Activated naive CD8-positive, alpha-beta T cell treated with anti-CD3 and anti-CD28 coated beads, Interleukin-2, amount 10 ng/mL, durations not matched to agents 7 days and 5 days (primary cell): ENCODE measurements at places on chromosomes 5 and 9. TPM values are rescaled to one million over a fixed set of nuclear protein-coding genes. Genes with fewer than 3 reads are reported as not detected.

DNA sequence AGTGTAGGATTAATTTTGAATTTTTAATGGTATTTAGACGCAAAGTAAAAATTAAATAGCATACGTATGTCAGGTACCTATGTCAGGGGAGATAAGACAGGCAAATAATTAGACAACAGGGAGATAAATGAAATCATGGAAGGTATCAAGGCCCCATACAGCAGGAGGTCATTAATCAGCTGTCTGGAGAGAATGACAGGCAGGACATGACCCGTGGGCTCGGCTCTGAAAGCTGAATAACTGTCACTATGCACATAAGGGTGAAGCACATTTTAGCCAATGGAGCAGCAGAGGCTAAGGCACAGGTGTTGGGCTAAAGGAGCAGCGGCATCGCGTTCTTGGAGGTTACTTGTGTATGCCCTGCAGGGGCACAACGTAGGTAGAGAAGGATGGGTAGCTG is 11.9 kb downstream of the SLC25A51 start:
- H3K27ac ChIP-seq: no peak overlapping the region
- H3K27me3 ChIP-seq: no peaks in the 10 kb centered on the region
- H3K4me1 ChIP-seq: peaks cover 1% of the 10 kb centered on the region
- H3K4me3 ChIP-seq: no peak overlapping the region
- DNase-seq: no peak

- H3K27me3 ChIP-seq: no peaks in the 10 kb centered on the region
- H3K4me1 ChIP-seq: peaks cover 34% of the 10 kb centered on the region
- H3K27ac ChIP-seq: no peak overlapping the region
- H3K4me3 ChIP-seq: no peak overlapping the region
These were observed 24.1 kb downstream of the EHMT1 start for GRCh38 chr9:137642892-137643291.

Gene RAD1
- total RNA-seq: 30.6 TPM

DNA sequence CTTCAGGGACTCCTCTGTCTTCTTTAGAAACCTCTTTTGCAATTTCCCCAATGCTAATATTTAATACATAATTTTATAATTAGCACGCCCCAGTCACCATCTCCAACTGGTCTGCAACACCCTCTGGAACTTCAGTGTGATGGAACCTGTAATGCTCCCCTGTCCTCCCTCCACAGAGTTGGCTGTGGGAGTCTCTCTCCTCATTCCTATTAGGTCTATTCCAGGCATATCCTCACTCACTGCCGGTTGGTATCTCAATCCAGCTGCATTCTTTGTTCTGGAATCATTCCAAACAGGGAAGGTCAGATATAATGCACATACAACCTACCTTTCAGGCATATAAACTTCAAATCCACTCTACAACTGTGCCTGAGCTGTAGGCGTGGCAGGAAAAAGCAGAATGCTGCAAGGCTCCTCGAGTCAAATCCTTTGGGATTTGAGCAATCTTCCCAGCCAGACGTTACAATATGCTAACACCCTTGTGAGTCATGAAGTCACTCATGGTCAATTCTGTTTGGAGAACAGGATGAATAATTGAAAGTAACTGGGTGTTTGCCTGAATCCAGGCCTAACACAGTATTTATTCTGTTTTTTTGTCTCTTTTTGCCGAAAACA is 293.8 kb downstream of the CWC27 start:
- H3K4me1 ChIP-seq: no peaks in the 10 kb centered on the region
- H3K36me3 ChIP-seq: no peaks in the 10 kb centered on the region
- no peak overlapping the region for H3K4me3 ChIP-seq
- no peak overlapping the region for H3K27ac ChIP-seq

GRCh38 chr5:175922192-175922885 is 45.8 kb downstream of the THOC3 start:
- no peak for DNase-seq
- no peak overlapping the region for H3K4me3 ChIP-seq
- peaks cover 16% of the 10 kb centered on the region for H3K36me3 ChIP-seq
- H3K27ac ChIP-seq: no peak overlapping the region
- no peaks in the 10 kb centered on the region for H3K4me1 ChIP-seq

Gene C7
- not detected for total RNA-seq

Gene HNRNPH1
- total RNA-seq: 1,103 TPM

GRCh38 chr5:177605667-177606066 is 5.7 kb downstream of the B4GALT7 start:
- peak overlapping the region; percentile 55 for H3K27ac ChIP-seq
- H3K4me3 ChIP-seq: no peak overlapping the region
- H3K27me3 ChIP-seq: no peaks in the 10 kb centered on the region
- H3K4me1 ChIP-seq: peaks cover 11% of the 10 kb centered on the region

GRCh38 chr5:568061-568781 is 43.9 kb upstream of the CEP72 start:
- H3K27me3 ChIP-seq: peaks cover 16% of the 10 kb centered on the region
- DNase-seq: no peak
- H3K4me3 ChIP-seq: no peak overlapping the region
- H3K4me1 ChIP-seq: no peaks in the 10 kb centered on the region
- no peak overlapping the region for H3K27ac ChIP-seq

GRCh38 chr9:87118594-87118993 is 171.3 kb upstream of the GAS1 start:
- H3K27ac ChIP-seq: no peak overlapping the region
- no peaks in the 10 kb centered on the region for H3K4me1 ChIP-seq
- no peaks in the 10 kb centered on the region for H3K36me3 ChIP-seq
- H3K27me3 ChIP-seq: no peaks in the 10 kb centered on the region
- no peak for DNase-seq
- H3K4me3 ChIP-seq: no peak overlapping the region

- H3K36me3 ChIP-seq: no peaks in the 10 kb centered on the region
- H3K27ac ChIP-seq: peak overlapping the region; percentile 62
- H3K4me3 ChIP-seq: no peak overlapping the region
- peaks cover 3% of the 10 kb centered on the region for H3K4me1 ChIP-seq
These were observed 11.4 kb upstream of the DAB2IP start for GRCh38 chr9:121640076-121640475.

GRCh38 chr5:158287643-158288271 is 428.8 kb upstream of the CLINT1 start:
- no peak overlapping the region for H3K27ac ChIP-seq
- no peak overlapping the region for H3K4me3 ChIP-seq
- H3K4me1 ChIP-seq: no peaks in the 10 kb centered on the region
- H3K36me3 ChIP-seq: no peaks in the 10 kb centered on the region

- H3K27me3 ChIP-seq: peaks cover 5% of the 10 kb centered on the region
- no peak overlapping the region for H3K4me3 ChIP-seq
- no peaks in the 10 kb centered on the region for H3K4me1 ChIP-seq
- H3K27ac ChIP-seq: no peak overlapping the region
- no peaks in the 10 kb centered on the region for H3K36me3 ChIP-seq
- no peak for DNase-seq
These were observed 43.2 kb downstream of the WDR36 start for GRCh38 chr5:111135363-111135762.

- H3K27me3 ChIP-seq: no peaks in the 10 kb centered on the region
- H3K4me3 ChIP-seq: no peak overlapping the region
- no peak overlapping the region for H3K27ac ChIP-seq
- H3K4me1 ChIP-seq: no peaks in the 10 kb centered on the region
- H3K36me3 ChIP-seq: no peaks in the 10 kb centered on the region
- no peak for DNase-seq
These were observed 1017.8 kb upstream of the DMAC1 start for GRCh38 chr9:8817335-8817734.

GRCh38 chr5:67536866-67537265 is 340.3 kb upstream of the CD180 start:
- H3K27ac ChIP-seq: no peak overlapping the region
- peaks cover 2% of the 10 kb centered on the region for H3K36me3 ChIP-seq
- no peak for DNase-seq
- H3K4me3 ChIP-seq: no peak overlapping the region

GRCh38 chr9:116585896-116586295 is 101.2 kb upstream of the TRIM32 start:
- H3K36me3 ChIP-seq: peaks cover 4% of the 10 kb centered on the region
- no peaks in the 10 kb centered on the region for H3K27me3 ChIP-seq
- no peak overlapping the region for H3K4me3 ChIP-seq
- DNase-seq: no peak
- no peak overlapping the region for H3K27ac ChIP-seq

- H3K27ac ChIP-seq: no peak overlapping the region
- no peaks in the 10 kb centered on the region for H3K4me1 ChIP-seq
- no peaks in the 10 kb centered on the region for H3K27me3 ChIP-seq
- no peak for DNase-seq
These were observed 843.1 kb upstream of the WWC1 start for GRCh38 chr5:167448376-167448775.

DNA sequence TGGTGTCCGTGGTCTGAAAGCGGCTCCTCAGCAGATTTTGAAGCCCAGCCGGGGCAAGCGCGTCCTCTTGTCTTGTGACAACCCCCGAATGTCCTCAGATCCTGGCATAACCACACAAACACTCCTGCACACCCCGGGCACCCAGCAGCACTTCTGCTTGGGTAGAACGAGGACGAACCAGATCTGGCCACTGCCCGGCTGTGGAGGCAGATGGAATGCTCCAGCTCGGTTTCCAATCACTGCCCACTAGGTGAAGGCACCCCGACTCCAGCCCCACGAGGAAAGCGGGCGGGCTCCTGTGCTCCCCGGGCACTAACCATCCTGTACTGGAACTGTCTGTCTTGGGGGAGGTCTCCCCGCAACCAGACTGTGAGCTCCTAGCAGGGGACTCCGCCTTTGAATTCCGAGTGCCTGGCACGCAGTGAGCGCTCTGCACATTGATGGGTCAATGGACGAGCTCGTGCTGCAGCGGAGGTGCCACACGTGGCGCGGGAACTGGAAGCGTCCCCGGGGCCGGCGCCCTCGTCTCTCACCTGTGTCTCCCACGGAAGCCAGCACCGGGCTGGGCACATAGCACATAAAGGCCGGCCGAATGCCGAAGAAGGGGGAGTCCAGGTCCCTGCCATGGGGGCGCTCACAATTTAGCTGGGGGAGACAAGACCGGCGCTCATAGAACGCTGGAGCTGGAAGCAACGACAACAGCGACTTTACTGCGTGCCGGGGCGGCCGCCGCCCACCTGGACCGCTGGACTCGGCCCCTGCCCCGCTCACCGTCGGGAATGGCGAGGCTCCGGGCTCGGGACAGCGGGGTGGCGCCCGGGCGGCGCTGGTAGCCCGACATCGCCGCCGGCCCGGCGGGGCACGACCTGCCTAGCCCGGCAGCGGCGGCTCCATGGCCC is 608 bp downstream of the ENTR1 start:
- H3K36me3 ChIP-seq: peaks cover 24% of the 10 kb centered on the region
- H3K27me3 ChIP-seq: no peaks in the 10 kb centered on the region
- DNase-seq: peak; percentile 57
- H3K27ac ChIP-seq: peak overlapping the region; percentile 90

DNA sequence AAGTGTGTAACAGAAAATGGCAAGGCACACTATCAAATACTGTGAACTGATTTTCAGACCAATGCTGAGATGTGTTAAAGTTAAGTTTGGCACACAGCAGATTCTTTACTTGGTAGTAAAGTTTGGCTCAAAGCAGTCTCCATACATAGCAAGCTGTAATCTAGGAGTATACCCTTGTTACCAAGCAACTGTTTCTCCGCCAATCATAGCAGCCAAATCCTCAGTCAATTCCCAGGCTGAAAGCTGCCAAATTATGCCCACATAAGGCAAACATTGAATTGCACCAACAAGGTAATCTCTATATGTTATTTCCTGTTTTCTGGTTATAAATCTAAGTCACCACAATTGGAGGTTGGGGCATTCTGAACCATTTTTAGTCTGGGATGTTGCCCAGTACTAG is 345.7 kb downstream of the DEPDC1B start:
- no peak overlapping the region for H3K27ac ChIP-seq
- H3K36me3 ChIP-seq: no peaks in the 10 kb centered on the region
- H3K4me1 ChIP-seq: no peaks in the 10 kb centered on the region
- DNase-seq: no peak
- no peak overlapping the region for H3K4me3 ChIP-seq
- no peaks in the 10 kb centered on the region for H3K27me3 ChIP-seq

Gene TUSC1
- total RNA-seq: not detected
